Fibroblast of upper back skin (primary cell): ENCODE measurements at places on chromosomes 7 and 10.

GRCh38 chr10:105274556-105275070, 633.5 kb downstream of the SORCS3 start:
- no peak for DNase-seq

GRCh38 chr7:112547916-112548315, 67.1 kb downstream of the LSMEM1 start:
- DNase-seq, result peak; percentile 36

GRCh38 chr7:27239387-27240014, 3.1 kb upstream of the EVX1 start:
- no peak for DNase-seq

GRCh38 chr10:126439942-126440341, 51.7 kb upstream of the ADAM12 start:
- DNase-seq, result no peak

- no peak for DNase-seq
These were observed 114.7 kb downstream of the ODAD2 start for GRCh38 chr10:27884185-27884641.

- peak; percentile 16 for DNase-seq
These were observed 4.8 kb downstream of the AKAP9 start for GRCh38 chr7:91945476-91945875.

GRCh38 chr10:84846658-84847316, 518.4 kb downstream of the CCSER2 start:
- DNase-seq, result no peak

GRCh38 chr10:5305374-5305773, 59.4 kb upstream of the UCN3 start:
- peak; percentile 67 for DNase-seq

DNA sequence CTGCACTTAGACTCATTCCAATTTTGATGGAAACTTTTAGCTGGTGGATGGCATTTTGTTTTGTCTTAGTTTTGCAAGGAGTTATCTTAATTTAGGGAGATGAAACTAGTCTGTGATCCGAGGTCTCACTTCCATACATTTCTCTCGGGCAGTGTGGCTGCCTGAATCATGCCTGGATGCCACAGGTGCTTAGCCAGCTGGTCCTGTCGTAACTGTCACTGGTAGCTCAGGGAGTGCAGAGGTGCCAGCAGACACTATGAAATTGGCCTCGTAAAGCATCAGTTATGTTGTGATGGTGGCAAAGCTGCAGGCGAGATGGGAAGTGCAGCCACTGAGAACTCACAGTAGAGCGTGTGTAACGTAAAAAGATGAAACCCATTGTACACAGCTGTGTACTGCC, 74.9 kb downstream of the EGFR start:
- no peak for DNase-seq
